A172 (cell line): ENCODE measurements at places on chromosomes 13 and 19. TPM values are rescaled to one million over a fixed set of nuclear protein-coding genes. Genes with fewer than 3 reads are reported as not detected.

- peak; percentile 72 for DNase-seq
Observed at GRCh38 chr13:30408319-30409101, 13.8 kb upstream of the UBE2L5 start.

- no peak for DNase-seq
Observed at GRCh38 chr19:21308773-21309172, 20.4 kb downstream of the ZNF708 start.

DNA sequence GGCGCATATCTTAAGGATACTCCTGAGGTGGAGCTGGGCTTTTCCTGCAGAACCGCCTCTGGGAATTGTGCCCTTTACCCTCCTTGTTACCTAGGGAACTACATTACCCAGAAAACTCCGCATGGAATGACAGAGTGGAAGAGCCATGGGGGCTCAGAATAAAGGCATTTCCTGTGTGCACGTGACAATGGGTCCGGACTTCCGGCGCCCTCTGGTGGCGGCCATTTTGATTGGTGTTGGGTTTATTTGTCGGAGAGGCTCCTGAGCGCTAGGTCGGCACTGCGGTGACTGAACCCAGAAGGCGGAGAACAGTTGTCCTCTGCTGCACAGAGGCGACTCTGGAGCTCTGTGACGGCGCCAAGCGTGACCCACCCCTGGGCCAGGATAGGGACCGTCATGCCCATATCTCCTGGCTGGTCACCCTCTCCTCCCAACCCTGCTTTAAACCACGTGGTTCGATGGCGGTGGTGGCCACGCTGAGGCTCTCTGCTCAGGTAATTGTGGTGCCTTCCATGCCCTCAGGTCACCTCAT lies at the start of gene ZNF587B:
Gene ZNF587B (plus strand): TSS at position 229 of the 532 bp plus-strand sequence. CDS start 230 bp downstream, at position 459.
- DNase-seq = peak; percentile 45

GRCh38 chr19:55691561-55692481 lies 16.8 kb downstream of the EPN1 start:
- no peak for DNase-seq

DNA sequence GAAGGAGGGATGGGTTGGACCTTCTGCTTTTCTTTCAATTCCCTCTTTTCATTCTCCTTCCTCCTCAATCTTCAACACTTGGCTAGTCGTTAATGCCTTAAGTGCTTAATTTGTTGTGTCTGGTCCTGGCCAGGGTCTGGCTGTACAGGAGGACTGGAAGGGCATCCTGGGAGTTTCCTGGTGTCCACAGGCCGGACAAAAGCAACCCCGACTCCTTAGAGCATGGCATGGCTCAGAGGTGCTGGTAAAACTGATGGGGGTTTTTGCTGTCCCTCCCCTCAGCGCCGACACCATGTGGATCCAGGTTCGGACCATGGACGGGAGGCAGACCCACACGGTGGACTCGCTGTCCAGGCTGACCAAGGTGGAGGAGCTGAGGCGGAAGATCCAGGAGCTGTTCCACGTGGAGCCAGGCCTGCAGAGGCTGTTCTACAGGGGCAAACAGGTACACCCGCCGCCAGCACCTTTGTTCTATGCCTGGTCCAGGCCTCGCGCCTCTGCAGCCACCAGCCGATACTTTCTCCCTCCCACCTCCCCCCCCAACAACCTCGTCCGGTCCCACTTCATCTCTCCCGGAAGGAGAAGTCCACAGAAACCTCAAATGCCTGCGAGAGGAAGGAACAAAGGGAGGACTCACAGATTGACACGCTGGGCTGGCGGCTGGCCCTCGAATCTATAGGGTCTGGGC lies 1.4 kb downstream of the UHRF1 start:
- DNase-seq = peak; percentile 69

- no peak for DNase-seq
Observed at GRCh38 chr19:48603001-48603400, 3.5 kb upstream of the SPACA4 start.

The GAPDHS gene
- not detected in 2 replicates for total RNA-seq

The SELENOV gene
- total RNA-seq = not detected in 2 replicates
